ENCODE measurements at places on chromosomes 7 and 10. TPM values are rescaled to one million over a fixed set of nuclear protein-coding genes. Genes with fewer than 3 reads are reported as not detected.

The TMEM209 gene
- 17.6 TPM for total RNA-seq

The ASB15 gene
- not detected for total RNA-seq

The SPDYE2B gene
- not detected for total RNA-seq

The SPDYE8 gene
- not detected for total RNA-seq

The CCDC126 gene
- total RNA-seq: 16.7 TPM
